ENCODE measurements at places on chromosomes 12 and 14. TPM values are rescaled to one million over a fixed set of nuclear protein-coding genes. Genes with fewer than 3 reads are reported as not detected.

The KERA gene
- total RNA-seq: not detected

The STXBP6 gene
- 13.9 TPM for total RNA-seq

The LPCAT3 gene
- 11.8 TPM for total RNA-seq

The TBX5 gene
- 23.9 TPM for total RNA-seq

GRCh38 chr12:104496336-104496735 is 39.6 kb downstream of the CHST11 start:
- H3K36me3 ChIP-seq: no peaks in the 10 kb centered on the region
- H3K4me1 ChIP-seq: peaks cover 6% of the 10 kb centered on the region
- H3K27me3 ChIP-seq: no peaks in the 10 kb centered on the region

DNA sequence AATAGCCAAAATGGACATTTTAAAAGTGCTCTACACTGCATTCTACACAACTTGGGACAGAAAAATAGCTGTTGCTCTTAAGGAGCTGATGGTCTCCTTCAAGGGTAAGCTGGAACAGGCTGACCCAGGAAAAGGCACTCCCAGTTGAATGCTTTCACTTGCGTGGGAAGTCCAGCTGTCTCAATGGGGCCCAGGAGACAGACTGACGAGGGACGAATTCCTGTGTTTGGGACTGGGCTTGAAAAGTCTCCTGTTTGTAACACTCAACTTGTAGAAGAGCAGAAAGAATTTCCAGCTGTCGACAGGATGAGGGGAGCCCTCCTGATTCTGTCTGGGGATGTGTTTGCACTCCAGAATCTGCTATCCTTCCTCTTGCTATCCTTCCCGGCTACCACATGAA is 180.8 kb downstream of the ZFP36L1 start:
- H3K27me3 ChIP-seq: no peaks in the 10 kb centered on the region
- H3K4me1 ChIP-seq: no peaks in the 10 kb centered on the region
- no peaks in the 10 kb centered on the region for H3K36me3 ChIP-seq
- no peak overlapping the region for H3K4me3 ChIP-seq

DNA sequence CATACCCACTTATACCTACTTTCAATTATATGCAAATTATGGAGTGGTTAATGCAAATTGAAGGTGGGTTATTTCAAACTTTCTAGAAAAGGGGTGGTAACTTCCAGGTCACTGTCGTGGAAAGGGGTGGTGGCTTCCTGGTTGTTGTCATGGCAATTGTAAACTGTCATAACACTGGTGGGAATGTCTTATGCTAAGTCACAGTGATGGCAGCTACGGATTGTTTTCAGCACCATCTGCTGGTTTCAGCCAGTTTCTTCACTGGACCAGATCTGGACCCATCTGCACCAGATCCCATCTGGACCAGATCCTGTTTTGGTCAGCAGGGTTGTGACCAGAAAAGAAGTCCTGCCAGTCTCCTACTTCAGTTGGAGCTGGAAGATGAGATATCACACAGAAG is 1469.3 kb downstream of the AACS start:
- H3K4me1 ChIP-seq: no peaks in the 10 kb centered on the region
- H3K27me3 ChIP-seq: no peaks in the 10 kb centered on the region
- no peak overlapping the region for H3K4me3 ChIP-seq

DNA sequence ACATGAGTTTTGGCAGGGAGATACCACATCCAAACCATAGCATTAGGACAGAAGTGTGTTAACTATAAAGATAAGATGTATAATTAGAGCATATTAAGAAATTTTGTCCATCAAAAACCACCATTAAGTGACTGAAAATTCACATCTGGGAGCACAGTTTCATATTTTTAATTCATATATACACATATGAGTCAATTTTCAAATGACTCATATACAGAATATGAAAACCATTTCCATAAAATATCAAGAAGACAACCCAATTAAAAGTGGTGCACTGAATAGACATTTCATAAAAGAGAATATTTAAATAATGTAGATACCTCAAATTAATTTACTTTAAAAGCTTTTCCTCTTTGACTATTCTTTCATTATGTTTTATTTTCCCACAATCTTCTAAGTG is 25.3 kb downstream of the MUCL1 start:
- H3K4me1 ChIP-seq: no peaks in the 10 kb centered on the region
- no peak overlapping the region for H3K27ac ChIP-seq
- DNase-seq: no peak
- H3K4me3 ChIP-seq: no peak overlapping the region
- H3K27me3 ChIP-seq: no peaks in the 10 kb centered on the region

Measured in GM23248 (cell line).